NT2/D1 (cell line): ENCODE measurements at places on chromosomes 6 and 20.
A peak's percentile ranks its signal among the peaks of the same experiment; 100 is the strongest.

- no peak for DNase-seq
Measured at GRCh38 chr6:110683241-110683640, 132.0 kb downstream of the CDK19 start.

GRCh38 chr20:24046888-24047287 is 58.3 kb upstream of the GGTLC1 start:
- DNase-seq = no peak

DNA sequence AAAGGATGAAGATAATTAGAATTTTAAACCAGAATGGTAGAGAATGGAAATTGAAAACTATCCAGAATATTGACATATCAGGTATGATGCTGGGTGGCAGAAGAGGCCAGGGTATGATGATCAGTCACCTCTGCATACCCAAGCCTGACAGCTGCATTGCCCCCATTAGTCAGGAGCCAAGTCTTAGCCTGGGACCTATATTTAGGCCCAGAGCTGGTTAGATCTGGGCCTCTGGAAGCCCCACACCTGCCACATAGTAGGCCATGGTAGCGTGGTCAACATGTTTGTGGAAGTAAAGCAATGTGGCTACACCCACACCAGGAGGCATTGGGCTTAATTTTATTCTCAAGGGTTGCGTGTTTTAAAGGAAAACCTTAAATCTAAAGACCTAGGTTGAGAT is 32.1 kb upstream of the CALHM6 start:
- no peak for DNase-seq

DNA sequence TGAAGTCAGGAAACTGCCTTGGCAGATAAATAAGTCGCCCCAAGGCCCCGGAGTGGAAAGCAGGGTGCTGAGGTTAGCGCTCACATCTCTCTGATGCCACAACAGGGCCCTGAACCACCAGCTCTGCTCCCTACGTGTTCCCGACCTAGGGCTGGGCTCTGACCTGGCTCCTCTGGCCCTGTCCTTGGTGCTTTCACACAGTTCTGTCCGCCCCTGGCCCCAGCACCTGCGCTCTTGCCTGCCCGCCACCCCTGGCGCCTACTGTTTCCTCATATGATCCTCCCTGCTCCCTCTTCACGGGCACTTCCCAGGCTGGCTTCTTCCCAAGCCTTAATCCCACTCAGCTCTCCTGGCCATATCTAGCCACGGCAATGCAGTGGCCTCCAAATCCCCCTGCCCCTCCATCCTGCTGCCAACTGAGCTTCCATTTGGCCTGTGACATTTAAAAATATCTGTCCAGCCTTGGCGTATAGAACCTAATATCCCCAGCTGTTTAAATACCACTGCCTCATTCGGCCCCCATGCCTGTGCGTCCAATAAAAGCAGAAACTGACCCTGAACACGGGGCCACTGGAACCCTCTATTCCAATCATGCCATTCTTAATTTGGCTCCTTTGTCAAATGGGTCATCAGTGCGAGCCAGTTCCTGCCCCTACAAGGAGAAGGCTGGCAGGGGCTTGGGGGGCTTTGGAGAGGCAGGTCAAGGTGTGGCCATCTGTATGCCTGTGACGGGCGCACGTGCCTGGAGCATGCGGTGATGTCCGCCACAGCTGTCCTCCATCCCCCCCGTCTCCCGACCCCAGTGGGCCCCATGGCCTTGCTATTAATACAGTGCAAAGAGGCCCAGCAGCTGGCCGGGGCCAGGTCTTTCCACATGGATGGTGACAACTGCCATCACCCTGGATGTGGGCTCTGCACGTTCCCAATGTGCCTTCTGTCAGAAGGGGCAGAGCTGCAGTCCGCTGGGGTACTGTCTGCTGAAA is 27.7 kb downstream of the GNAS-AS1 start:
- no peak for DNase-seq

GRCh38 chr20:54028276-54029011 is 42.0 kb downstream of the BCAS1 start:
- DNase-seq = no peak

- no peak for DNase-seq
Measured at GRCh38 chr20:39253051-39253755, 291.1 kb downstream of the DHX35 start.

DNA sequence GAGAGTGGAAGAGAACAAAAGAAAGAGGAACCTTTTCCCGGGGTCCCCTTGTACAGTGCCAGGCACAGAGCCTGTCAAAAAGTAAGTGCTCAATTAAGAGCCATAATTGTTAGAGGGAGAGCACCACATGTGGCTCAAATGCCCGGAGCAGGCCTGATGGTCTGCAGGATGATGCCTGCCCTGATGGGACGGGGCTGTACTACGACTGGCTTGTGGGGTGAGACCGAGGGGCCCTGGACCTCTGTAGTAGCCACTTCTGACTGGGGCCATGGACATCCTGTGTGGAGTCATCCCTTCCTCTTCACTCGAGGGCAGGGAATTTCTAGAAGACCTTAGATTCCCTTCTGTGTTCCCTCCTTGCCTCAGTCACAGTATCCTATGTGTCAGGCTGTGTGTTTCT is 47.9 kb downstream of the KCNK5 start:
- no peak for DNase-seq

- no peak for DNase-seq
Measured at GRCh38 chr6:47162231-47162630, 120.1 kb upstream of the ADGRF1 start.

DNA sequence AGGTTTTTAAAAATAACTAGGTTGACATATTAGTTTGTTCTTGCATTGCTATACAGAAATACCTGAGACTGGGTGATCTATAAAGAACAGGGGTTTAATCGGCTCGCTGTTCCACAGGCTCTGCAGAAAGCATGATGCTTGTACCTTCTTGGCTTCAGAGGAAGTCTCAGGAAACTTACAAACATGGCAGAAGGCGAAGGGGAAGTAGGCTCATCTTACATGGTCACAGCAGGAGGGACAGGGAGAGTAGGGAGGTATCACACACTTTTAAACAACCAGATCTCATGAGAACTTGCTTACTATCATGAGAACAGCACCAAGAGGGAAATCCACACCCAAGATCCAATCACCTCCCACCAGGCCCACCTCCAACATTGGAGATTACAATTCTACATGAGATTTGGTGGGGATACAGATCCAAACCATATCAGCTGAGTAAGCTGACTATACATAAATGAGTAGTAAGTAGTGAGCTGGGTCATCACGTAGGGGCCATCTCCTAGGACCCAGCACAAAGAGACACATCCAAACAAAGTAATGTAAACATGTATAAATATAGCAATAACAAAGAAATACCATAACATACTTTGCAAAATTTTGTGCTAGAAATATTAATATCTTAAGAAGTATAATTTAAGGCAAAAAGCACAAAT is 31.4 kb upstream of the SIRPG start:
- DNase-seq = no peak

GRCh38 chr20:43667341-43668132 is 623 bp downstream of the MYBL2 start:
- DNase-seq = peak; percentile 30

GRCh38 chr6:101397199-101397598 is 3.7 kb downstream of the GRIK2 start:
- DNase-seq = no peak

DNA sequence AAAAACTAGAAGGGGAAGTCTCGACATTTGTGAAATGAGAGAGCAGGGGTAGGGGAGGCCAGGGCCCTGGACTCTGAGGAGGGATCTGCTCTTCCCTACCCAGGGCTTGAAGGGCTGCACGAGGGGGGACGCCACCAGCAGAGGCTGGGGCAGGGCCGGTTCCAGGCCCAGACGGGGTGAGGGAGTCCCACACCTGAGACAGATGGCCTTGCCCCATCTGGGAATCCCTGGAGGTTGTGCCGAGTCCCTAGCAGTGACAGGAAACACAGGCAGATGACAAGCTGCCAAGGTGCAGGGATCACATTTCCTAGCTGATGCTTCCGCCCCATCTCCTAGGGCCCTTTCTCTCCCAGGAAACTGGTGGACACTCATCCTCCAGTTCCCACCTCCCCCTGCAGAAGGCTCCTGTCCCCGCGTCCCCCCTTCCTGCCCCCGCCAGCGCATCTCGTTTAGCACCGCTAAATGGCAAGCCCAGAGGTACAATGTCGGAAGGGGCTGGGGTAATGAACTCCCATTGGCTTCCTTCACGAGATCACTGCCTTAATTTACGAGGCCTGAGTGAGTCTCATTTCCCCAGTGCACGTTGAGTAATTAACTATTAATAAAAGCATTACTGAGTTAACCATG is 35.2 kb upstream of the CDH22 start:
- DNase-seq = no peak

- DNase-seq = no peak
Measured at GRCh38 chr6:85464260-85464644, 14.4 kb downstream of the NT5E start.
